ENCODE measurements at places on chromosomes 6 and 20. TPM values are rescaled to one million over a fixed set of nuclear protein-coding genes. Genes with fewer than 3 reads are reported as not detected.

- no peak for DNase-seq
Observed at GRCh38 chr6:134624781-134625180, 306.9 kb upstream of the SGK1 start.

- DNase-seq: no peak
Observed at GRCh38 chr6:137944793-137945498, 77.9 kb downstream of the TNFAIP3 start.

DNA sequence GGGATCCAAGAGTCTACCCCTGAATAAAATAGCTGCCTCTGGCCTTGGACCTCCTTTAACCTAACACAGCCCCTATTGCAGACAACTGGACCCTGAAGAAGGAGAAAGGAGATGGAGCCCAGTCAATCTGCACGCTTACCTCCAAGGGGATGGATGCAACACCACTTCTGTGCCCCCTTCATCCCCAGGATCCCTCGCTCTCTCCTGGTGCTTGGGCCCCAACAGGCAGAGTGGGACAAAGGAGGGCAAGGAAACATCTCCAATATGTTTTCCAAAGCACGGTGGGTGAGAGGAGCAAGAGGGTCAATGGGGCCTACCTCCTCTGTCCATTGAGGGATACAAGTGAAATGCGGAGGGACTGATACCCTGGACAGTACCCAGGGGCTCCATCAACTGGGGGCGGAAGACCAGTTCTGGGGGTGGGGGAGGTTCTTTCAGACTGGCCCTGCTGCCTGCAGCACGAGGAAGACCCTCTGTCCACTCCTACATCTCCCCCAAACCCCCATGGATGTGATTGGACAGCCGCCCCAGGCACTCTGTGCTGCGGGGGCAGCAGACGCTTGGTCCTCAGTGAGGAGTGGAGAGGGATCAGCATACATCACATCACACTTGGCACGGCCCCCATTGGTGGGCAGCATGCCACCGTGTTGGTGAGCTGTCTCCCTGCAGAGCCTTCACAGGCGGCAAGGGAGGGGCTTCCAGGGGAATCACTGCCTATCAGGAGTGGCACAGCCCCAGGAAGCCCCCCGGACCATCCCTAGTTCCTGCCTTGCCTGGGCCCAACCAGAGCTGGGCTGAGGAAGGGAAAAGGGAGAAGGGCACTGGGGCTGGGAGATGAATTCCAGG lies 70.6 kb downstream of the MRPL14 start:
- DNase-seq: no peak

Gene FAM110A
- 18.3 TPM for total RNA-seq

Gene GNAS-AS1
- 0.35 TPM for total RNA-seq

Gene MAPK14
- total RNA-seq: 27.3 TPM

Gene LY6G6D
- total RNA-seq: not detected
